A549 treated with DMSO at 1 μM for 4 hours (cell line): ENCODE measurements at places on chromosomes 7 and 10. TPM values are rescaled to one million over a fixed set of nuclear protein-coding genes. Genes with fewer than 3 reads are reported as not detected.

Gene MOGAT3
- total RNA-seq: not detected in 5 replicates

Gene OGDHL
- total RNA-seq: 0.15 to 0.42 TPM (median 0.22 TPM) in 5 replicates

Gene RASA4B
- 1.4 to 1.9 TPM (median 1.7 TPM) in 5 replicates for total RNA-seq

Gene ELFN1
- 0.39 to 0.57 TPM (median 0.49 TPM) in 5 replicates for total RNA-seq

Gene AS3MT
- 3.9 to 5.7 TPM (median 4.5 TPM) in 5 replicates for total RNA-seq

Gene SEMA3A
- total RNA-seq: 6.3 to 8.3 TPM (median 7.9 TPM) in 5 replicates

Gene FOXI2
- not detected in 5 replicates for total RNA-seq

Gene GPR26
- not detected in 5 replicates for total RNA-seq

Gene SLC26A3
- not detected in 5 replicates for total RNA-seq

Gene CLDN4
- 4.4 to 6.6 TPM (median 5.7 TPM) in 5 replicates for total RNA-seq

Gene CALCR
- not detected in 5 replicates for total RNA-seq

Gene ASAH2
- 0.80 to 3.3 TPM (median 1.3 TPM) in 5 replicates for total RNA-seq

Gene AGR2
- total RNA-seq: 103 to 163 TPM (median 124 TPM) in 5 replicates

Gene CDH23
- total RNA-seq: 2.2 to 2.7 TPM (median 2.3 TPM) in 5 replicates

Gene ASB13
- 19.2 to 24.6 TPM (median 22.5 TPM) in 5 replicates for total RNA-seq

Gene IRF5
- total RNA-seq: 12.8 to 17.4 TPM (median 14.7 TPM) in 5 replicates

Gene GRM8
- total RNA-seq: 0.06 to 0.21 TPM in 2 of 5 replicates, not detected in the others

Gene PRF1
- not detected in 5 replicates for total RNA-seq

Gene GRM3
- total RNA-seq: not detected in 5 replicates

Gene NPSR1
- total RNA-seq: not detected in 5 replicates

Gene ERV3-1
- 2.1 to 4.9 TPM (median 3.3 TPM) in 5 replicates for total RNA-seq
